ENCODE measurements at places on chromosomes 7 and 10. TPM values are rescaled to one million over a fixed set of nuclear protein-coding genes. Genes with fewer than 3 reads are reported as not detected.

Gene IL6
- 1.8 TPM for total RNA-seq

Gene UTF1
- not detected for total RNA-seq

Gene TBX20
- not detected for total RNA-seq

Gene ASZ1
- total RNA-seq: not detected

Gene WDR37
- 14.2 TPM for total RNA-seq

Gene LRIT1
- total RNA-seq: not detected

Gene ASAH2B
- 3.7 TPM for total RNA-seq

All from mesangial cell (primary cell).